NCI-H1417 treated with DMSO at 0.1 percent for 48 hours (cell line): ENCODE measurements at places on chromosomes 3 and 15.

- DNase-seq = no peak
These were observed 11.1 kb upstream of the LINGO1 start for GRCh38 chr15:77643764-77644163.

GRCh38 chr3:175066617-175067415 lies 207.7 kb downstream of the NAALADL2 start:
- DNase-seq = no peak

GRCh38 chr3:109553591-109554371 lies 216.4 kb upstream of the DPPA4 start:
- no peak for DNase-seq

DNA sequence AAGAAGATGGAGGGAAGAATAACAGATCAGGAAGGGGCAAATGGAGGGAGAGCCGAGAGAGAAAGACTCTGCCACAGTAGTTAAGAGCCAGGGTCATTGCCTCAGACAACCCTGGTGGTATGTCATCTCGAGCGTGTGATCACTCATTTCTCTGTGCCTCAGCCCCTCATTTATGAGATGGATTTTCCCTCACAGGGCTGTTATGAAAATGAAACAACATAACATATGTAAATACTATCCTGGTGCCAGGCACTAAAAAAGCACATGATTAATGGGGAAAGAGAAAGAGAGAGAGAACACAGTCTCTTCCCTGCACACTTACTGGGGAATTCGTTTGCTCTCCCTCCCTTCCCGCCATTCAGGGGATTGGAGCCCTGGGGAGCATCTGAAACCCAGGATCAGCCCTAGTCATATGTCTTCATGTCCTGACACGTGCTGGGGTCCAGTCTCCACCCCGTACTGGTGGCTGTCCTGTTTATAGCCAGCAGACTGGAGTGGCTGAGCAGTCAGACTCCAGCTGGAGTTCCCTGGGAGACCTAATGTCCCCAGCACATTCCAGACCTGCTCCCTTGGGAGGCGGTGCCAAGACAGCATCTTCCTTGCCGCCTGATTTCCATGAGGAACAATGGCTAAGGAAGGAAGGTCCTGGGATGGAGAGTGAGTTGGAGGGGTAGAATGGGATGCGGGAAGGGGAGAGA lies 14.7 kb upstream of the AMOTL2 start:
- DNase-seq = no peak

DNA sequence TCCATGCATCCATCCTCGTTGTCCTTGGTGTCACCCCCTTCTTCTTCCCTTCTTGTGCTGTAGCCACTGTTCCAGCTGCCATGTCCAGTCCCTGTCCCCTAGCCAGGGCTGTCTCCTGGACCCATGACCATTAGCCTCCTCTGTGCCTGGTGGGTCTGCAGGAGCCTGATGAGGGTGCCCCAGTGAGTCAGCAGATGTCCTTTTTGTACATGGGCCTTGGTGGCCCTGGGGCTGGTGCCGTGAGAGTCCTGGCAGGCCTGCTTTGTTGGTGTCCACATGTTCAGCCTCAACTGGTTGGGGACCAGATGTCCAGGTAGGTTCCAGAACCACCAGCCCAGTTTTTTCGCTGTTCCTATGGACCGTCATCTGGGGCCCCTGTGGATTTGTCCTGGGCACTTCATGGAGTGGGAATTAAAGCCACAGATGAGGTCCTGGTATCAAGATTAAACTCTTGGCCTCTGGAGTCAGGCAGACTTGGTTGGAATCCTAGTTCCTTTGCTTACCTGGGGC lies 66.1 kb downstream of the FBLN2 start:
- DNase-seq = no peak

DNA sequence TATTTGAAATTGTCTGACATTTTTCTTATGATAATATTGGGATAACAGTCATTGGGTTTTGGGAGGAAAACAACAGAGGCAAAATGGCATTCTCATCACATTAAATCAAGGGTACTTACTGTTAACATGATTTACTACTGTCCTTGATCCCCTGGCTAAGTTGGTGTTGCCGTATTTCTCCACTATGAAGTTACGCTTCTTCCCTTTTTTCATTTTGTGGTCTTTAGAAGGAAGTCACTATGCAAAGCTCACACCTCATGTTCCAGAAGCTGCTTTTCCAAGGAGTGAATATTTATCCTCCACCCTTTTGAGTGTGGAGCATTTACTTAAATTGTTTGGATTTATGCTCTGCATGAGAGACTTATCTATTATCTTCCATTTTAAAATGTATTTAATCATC lies 63.7 kb downstream of the ALCAM start:
- no peak for DNase-seq

- no peak for DNase-seq
These were observed 169.4 kb upstream of the ZNF385D start for GRCh38 chr3:21920421-21920861.

DNA sequence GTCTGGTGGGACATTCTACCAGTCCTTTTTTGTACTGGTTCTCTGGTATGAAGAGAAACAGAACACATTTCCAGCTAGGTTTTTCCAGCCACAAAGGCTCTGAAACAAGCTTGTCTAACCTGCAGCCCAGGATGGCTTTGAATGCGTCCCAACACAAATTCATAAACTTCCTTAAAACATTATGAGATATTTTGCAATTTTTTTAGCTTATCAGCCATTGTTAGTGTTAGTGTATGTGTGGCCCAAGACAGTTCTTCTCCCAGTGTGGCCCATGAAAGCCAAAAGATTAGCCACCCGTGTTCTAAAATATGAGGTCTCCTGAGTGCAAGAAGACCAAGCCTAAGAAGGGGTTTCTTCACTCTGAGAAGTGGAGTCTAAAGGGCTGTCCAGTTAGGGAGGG lies 18.4 kb upstream of the TIMP4 start:
- no peak for DNase-seq

- no peak for DNase-seq
These were observed 33.2 kb downstream of the ZNF106 start for GRCh38 chr15:42457445-42458442.

- DNase-seq = no peak
These were observed 52.8 kb downstream of the ATP8B4 start for GRCh38 chr15:50066202-50066601.

DNA sequence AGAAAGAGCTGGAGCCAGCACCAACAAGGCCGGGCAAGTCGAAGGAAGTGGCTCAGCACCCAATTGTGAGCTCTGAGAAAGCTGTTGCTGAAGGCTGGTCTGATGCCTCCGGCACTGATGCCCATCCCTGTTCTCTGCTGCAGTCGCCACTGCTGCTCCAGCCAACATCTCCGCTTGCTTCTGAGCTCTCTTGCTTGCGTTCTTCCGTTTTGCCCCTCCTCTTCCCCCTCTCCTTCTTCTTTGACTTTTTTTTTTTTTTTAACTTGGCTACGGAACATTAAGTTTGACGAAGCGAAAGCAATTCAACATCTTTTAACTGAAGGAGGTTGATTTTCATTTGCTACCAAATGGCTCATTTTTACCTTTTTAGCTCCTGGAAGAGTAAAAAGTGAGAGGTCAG lies 442.9 kb downstream of the MCTP2 start:
- DNase-seq = no peak

DNA sequence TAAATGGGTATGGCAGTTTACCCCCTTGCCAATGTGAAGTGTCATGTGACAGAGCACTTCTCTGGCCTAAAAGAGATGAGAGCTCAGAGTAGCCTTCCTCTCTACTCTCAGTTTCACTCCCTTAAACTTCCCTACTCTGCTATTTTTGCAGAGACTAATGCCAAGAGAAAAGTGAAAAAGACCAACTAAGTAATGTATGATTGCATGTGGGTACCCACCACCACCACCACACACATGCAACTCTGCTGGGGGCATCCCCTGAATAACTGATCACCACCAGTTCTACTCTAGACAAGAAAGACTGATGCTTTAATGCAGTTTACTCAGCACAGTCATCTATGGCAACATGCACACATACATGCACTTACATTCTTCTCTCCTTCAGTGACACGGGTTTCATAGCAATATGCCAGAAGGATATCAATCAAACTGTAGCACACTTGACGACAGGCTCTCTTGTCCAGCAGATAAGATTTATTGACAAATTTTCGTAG lies 31.3 kb downstream of the SHQ1 start:
- no peak for DNase-seq

DNA sequence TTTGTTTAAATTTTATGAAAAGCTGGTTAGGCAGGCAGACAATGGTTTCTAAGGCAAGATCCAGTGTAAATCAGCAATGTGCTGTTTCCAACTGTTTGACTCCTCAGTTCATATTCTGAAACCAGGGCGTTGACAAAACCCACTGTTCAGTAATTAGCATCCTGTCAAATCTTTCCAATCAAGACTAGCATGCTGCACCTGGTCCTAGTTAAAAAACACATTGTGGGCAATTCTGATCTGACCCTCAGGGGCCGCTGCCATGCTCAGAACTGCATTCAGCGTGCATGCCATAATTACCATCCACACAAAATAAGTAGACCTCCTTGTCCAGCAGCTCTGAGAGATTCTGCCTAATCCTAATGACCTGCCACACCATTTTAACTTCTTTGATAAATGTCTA lies 20.9 kb upstream of the RBP1 start:
- DNase-seq = peak; percentile 86
